ENCODE measurements at places on chromosomes 6 and 20. TPM values are rescaled to one million over a fixed set of nuclear protein-coding genes. Genes with fewer than 3 reads are reported as not detected.

- DNase-seq: no peak
Measured at GRCh38 chr6:43895656-43896328, 125.8 kb downstream of the VEGFA start.

DNA sequence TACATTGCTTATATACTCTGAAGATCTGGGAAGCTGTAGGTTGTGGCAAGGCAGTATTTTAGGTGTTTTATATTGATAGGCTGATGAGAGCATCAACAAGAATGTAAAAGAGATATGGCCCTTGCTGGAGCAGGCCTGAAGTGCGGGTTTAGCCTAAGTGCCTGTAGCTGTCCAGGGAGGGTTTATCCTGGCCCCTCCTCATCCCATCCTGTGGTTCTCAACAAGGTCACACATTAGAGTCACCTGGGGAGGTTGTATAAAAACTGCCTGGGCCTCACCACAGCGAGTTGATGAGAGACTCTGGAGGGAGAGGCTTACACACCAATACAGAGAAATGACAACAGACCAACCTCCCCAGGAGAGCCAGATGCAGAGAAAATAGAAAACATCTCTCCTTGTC lies 48.4 kb downstream of the LYRM2 start:
- DNase-seq: no peak

GRCh38 chr6:160226118-160226591 lies 32.5 kb downstream of the SLC22A2 start:
- DNase-seq: no peak

DNA sequence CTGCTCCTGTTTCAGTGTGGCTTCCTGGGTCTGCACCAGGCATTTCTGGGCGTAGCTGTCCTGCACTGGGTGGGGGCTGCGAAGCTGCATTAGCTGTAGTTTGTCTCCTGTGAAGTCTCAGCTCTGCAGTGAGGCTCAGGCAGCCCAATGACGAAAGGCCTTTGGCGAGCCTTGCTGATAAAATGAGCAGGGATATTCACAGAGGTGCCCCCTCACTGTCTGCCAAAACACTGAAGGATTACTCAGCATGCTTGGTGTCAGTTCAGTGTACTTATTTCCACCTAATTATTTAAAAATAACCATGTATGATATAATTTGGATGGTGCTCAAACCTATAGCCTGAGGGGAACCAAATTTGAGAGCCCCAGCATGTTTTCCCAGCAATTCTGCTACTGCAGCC lies 73.5 kb downstream of the ECT2L start:
- no peak for DNase-seq

The WFDC12 gene
- not detected for polyA plus RNA-seq

DNA sequence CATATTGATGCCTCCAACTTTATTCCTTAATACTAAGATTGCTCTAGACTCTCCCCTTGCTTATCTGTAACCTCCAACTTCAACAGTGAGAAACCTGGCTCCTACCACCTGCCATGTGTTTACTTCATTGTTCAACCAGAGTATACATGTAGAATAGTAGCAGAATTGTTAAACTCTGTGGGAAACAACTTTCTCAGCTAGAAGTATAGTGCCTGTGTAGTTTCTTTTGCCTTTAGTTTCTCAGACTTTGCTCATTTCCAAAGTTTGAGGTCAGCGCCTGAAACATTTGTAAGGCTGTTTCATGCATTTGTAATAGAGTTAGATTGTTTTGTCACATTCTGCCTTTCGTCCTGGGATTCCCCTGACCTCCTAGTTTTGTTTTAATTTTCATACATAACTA lies 34.9 kb upstream of the HECA start:
- no peak for DNase-seq

- peak; percentile 35 for DNase-seq
Measured at GRCh38 chr6:140344142-140344913, 969.9 kb upstream of the CITED2 start.

The ZSCAN9 gene
- polyA plus RNA-seq: 11.7 TPM

DNA sequence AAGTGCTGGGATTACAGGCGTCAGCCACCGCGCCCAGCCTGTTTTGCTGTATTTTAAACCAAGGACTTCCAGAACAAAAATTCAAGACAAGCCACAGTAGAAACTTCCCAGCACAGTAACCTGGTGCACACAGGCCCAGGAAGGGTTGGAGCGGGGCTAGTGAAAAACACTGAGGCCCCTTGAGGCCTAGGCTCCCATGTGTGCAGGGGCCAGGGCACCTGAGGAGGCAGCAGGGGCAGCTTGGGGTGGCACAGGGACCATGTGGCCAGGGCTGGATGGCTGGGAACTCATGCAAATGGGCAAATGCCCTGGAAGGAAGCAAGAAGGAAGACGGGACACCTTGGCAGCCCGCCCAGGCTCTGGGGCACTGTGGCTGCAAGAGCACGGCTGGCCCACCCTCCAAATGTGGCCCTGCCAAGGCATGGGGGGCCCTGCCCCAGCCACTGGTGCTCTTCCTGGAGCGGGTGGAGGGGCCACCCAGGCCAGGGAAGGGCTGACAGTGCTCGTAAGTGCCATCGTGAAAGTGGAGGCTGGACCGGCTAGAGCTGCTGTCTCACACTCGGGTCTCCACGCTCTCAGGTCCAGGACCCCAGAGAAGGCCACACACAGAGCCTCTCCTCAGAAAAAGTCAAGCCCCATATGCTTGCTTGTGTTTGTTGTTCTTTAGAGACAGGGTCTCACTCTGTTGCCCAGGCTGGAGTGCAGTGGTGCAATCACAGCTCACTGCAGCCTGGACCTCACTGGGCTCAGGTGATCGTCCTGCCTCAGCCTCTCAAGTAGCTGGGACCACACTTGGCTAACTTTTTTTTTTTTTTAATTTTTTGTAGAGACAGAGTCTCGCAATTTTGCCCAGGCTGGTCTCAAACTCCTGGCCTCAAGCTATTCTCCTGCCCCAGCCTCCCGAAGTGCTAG lies 10.3 kb downstream of the SLC2A4RG start:
- no peak for DNase-seq

The TSPO2 gene
- not detected for polyA plus RNA-seq

DNA sequence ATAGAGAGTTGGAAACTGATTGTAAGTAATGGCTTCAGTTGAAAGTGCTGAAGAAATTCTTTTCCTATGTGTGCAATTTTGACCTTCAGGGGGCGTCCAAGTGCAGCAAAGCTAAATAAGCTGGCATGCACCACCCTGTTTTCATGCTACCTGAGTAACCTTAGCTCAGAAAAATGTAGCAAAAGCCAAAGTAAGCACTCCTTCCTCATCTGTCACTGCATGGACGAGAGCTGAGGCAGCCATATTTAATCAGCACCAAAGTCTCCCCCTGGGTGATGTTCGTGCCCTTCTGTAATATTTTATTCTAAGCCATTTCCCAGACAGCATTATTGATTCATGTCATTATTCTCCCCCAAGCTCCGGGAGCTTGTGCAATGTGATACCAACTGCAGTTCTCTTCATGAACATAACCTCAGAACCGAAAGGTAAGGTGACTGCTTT lies 123.1 kb downstream of the RPS12 start:
- DNase-seq: no peak

DNA sequence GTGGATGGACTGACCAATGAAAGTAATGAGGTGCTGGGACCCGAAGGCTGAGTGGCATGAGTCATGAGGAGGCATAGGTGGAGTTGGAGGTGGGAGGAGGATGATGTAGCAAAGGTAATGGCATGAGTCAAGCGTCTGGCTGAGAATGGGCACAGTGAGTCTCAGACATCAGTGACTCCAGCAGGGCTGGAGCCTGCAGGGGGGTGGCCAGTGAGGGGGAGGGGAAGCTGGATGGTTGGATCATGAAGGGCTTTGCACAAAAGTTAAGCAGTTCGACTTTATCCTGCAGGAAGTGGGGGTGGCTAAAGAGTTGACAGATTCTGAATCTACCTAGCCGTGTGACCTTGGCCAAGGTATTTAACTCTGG lies 99.0 kb upstream of the IYD start:
- DNase-seq: no peak
